ENCODE measurements at places on chromosomes 4 and X.
A peak's percentile ranks its signal among the peaks of the same experiment; 100 is the strongest.

DNA sequence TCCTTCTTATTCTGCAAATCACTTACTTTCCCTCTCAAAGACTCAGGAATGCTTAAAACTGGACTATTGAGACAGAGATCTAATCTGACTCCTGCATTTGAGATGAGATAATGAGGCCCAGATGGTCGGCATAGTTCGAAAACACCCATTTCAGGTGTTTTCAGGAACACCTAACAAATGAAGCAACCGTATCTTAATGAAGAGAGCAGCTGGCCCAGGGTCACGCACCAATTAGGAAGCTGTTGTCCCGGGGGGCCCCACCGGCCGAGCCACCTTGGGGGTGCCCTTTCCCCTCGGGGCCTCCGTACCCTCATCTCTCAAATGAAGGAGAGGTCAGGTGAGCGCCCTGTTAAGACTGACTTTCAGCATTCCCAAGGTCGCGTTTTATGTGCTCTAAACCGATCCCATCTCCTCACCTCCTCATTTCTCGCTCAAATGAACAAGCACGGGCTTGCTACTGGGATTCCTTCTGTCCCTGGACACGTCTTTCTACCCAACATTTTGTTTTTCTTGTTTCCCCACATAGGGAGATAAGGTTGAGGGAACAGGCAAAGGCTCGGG, 824 bp downstream of the LRPAP1 start:
- DNase-seq, result no peak

DNA sequence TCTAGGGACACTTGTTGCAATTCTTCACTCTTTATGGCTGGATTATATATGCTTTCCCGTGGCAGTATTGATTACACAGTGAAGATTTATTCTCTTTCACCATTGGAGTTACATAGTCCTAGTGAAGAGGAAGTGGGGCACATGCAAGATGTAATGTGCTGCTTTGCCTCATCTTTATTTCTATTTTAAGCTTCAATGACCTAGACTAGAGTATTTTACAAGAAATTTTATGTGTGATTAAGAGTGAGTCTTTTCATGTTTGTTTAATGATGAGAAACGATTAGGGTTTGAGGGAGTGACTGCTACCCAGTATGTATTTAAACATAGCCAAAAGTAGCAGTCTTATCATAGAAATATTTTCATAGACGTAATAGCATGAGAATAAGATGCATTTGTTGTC, 30.8 kb downstream of the DIAPH2 start:
- no peak for DNase-seq

DNA sequence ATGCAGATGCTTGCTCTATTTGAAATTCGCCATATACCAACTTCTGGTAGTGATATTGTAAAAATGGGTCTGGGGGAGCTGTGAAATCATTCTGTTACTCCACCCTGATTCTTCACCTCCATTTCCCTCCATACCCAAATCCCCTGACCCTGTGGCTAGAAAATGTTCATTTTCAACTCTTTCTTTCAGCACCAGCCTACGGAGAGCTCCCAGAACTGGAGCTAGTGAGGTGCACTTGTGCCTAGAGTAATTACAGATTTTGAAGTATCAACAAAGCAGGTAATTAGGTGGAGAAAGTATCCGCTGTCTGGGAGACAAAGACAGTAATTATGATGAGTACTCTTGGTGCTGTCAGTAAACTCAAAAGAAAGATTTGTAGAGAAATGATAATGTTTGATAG, 8.1 kb downstream of the ARHGAP36 start:
- DNase-seq, result no peak

GRCh38 chr4:153573881-153574802, 108.0 kb downstream of the TMEM131L start:
- peak; percentile 87 for DNase-seq

DNA sequence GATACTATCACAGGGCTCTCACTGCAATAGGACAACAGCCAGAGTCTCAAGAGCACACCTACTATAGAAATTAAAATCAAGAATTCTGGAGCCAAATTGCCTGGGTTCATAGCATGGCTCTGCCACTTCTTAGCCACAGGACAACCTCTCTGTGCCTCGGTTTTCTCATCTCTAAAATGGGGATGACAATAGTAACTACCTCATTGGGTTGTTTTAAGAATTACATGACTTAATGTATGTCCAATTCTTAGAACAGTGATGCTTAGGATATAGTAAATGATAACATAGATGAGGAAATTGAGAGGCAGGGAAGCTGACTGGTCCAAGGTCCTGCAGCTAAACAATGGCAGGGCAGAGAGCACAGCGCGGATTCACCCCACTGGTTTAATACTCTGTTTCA, 11.0 kb upstream of the ODAPH start:
- no peak for DNase-seq

GRCh38 chrX:97553833-97554232, 670.1 kb downstream of the RPA4 start:
- no peak for DNase-seq

DNA sequence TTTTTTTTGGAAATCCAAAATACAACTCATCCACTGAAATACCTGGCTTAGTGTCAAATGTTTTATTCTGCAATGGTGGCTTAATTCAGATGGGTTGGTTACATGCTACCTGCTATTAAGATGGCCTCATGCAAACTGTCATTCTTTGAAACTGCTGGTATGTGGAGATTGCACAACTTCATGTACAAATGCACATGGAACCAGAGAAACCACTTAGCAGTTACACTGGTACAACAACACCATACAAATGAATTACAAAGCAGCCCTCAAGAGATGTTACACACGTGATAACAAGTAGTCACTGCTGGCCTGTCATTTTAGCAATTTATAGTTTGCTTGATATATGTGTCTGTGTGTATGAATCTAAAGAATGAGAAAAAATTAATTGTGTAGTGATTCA, 84.6 kb upstream of the STS start:
- no peak for DNase-seq

DNA sequence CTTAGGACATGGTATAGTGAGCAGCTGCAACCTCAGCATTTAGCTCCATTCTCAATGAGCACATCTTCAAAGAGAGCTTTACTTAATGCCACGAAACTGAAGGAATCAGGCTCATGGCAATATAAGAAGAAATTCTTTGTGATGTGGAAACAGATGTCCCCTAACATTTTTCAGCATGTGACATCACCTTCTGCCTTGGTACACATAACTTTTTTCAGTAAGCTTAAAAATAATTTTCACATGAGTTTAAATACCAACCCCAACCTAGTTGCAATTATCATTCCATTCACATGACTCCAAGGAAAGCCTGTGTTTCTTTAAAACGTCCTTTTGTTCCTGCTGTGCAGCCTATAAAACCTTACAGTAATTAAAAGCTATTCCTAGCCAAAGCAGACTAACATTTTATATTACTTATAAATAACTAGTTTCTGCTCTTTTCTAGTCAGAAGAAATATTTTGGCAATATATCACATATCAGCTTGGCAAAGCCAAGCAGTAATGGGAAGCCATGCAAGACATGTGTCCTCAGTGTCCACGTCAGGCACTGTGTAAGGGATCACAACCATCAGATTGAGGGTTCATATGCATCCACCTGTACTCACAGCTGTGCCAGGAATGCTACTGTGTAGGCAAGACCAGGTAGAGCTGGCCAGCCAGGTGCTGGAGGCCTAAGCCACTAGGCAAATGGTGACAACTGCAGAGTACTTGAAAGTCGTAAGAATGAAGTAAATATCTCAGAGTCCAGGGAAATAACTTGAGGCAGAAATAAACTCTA, 466.6 kb downstream of the INPP4B start:
- peak; percentile 88 for DNase-seq

- DNase-seq, result no peak
Observed at GRCh38 chrX:154751203-154751668, 359 bp upstream of the GAB3 start.

GRCh38 chr4:6419452-6420028, 52.9 kb downstream of the PPP2R2C start:
- DNase-seq, result no peak

DNA sequence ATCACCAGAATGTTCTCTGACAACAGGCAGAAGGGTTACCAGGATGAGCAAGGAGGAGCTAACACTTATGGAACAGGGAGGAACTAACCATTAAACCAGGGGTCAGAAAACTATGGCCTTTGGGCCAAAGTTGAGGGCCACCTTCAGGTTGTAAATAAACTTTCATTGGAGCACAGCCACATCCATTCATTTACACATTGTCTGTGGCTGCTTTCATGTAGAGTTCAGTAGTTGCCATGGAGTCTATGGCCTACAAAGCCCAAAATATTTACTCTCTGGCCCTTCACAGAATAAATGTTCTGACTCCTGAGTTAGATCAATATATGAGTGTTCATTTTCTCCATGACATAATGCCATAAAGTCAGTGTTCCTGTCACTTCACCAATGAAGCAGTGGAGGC, 13.2 kb upstream of the HCCS start:
- no peak for DNase-seq

GRCh38 chrX:109264878-109265277, 217.0 kb downstream of the GUCY2F start:
- DNase-seq, result no peak

GRCh38 chr4:109609431-109609830, 49.4 kb downstream of the MCUB start:
- DNase-seq, result no peak

DNA sequence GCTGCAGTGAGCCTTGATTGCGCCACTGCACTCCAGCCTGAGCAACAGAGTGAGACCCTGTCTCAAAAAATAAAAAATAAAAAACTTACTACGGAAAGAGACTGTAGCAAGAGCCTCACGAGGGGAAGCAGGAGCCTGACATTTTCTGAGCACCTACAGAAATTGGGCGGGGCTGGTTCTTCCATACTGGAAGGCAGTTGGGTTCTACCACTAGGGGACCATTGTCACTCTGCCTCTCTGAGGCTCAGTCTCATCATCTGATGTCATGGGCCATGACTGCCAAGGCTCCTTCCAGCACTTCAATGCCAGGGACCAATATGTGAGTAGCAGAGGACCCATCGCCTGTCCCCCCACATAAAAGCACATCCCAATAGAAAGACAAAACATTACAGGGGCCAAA, 8.2 kb downstream of the SH3KBP1 start:
- DNase-seq, result no peak

GRCh38 chr4:148441624-148441985, 609 bp downstream of the NR3C2 start:
- no peak for DNase-seq

DNA sequence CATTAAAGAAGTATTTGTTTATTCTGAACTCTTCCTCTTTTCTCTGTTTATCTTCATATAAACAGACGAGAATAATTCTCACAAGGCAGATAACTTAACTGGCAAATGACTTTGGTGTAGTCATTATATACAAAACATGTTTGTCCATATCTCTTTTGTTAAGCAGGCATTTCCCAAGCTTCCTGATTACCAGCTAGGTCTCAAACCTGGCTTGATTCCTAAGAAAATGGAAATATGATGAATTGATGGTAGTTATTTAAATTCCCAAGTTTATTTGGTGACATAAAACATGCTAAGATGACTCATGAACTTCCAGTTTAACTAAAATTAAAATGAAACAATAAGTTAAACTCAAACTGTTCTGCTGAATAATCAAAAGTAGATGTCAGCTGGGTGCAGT, 96.8 kb downstream of the ARSJ start:
- DNase-seq, result no peak

GRCh38 chr4:15947684-15948083, 9.1 kb upstream of the FGFBP1 start:
- no peak for DNase-seq

DNA sequence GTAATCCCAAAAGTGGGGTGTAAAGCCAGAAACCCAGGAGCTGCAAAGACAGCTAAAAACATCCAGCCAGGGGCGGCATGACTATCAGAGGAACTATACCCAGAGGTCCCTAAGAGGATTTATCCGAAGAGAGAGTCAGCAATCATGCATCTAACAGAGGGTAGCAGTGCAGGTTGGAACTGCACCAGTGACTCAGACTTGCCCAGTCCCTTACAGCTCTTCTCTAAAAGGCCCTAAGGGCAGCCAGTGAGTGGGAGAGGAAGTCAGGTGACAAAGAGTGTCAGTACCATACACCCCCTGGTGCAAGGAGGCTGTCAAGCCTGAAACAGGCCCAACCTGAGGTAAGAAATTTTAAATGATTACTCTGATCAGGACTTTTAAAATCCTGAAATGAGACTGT, 88.1 kb downstream of the CAMK2D start:
- DNase-seq, result no peak

DNA sequence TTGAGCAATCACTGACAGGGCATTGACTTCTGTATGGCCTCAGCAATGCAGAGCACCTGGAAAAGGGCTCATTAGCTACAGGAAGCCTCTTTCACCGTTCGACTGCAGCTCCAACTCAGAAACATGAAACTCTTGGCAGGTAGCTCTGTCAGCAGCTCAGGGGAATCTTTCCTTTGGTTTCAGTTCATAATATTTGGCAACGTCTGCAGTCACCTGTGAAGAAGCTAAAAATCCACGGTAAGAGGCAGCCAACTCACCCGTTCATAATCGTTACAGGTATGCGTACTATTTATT, 354.9 kb downstream of the CAMK2D start:
- no peak for DNase-seq

DNA sequence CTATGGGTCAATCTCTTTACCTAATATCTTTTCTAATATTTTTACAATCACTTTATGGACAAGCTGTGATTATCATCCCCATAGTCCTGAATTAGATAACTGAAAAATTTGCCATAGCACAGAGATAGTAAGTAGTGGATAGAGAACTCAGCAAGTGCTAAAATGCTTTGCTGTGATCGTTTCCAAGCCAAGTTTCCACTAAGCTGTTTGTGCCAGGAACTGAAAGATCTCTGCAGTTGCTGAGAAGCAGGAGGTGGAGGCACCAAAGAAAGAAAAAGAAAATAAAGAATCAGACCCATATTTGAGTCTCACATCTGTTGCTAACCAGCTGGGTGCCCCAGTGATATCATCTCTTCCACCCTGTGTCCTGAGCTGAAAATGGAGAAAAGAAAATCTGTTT, 605.6 kb upstream of the BOD1L1 start:
- DNase-seq, result no peak

- no peak for DNase-seq
Observed at GRCh38 chr4:150583287-150584110, 1.5 kb downstream of the MAB21L2 start.

- no peak for DNase-seq
Observed at GRCh38 chrX:13685126-13685763, 3.7 kb upstream of the RAB9A start.

GRCh38 chrX:53817548-53817947, 131.0 kb upstream of the HUWE1 start:
- no peak for DNase-seq

DNA sequence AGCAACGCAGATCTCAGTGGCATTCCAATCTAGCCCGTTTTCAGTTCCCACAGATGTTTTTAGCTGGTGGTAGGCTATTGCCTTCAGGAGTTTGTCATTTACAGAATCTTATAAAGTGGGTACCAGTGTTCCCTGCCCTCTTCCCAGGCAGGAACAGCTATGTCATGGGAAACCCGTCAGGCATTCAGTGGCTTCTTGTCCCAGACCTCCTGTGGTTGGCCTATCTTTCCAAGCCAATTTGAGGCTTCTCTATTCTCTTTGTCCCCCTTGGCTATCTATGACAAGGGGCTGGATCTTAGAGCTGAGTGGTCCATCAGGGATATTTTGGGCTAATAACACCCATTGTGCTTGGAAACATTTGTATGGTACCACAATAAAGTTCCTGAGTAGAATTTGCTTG, 33.6 kb upstream of the RPL34 start:
- no peak for DNase-seq

Measured in fibroblast of skin of left biceps (primary cell).